ENCODE measurements at places on chromosomes 1 and 21.

GRCh38 chr1:109268431-109269211 is 14.3 kb downstream of the PSRC1 start:
- DNase-seq, result peak; percentile 69

DNA sequence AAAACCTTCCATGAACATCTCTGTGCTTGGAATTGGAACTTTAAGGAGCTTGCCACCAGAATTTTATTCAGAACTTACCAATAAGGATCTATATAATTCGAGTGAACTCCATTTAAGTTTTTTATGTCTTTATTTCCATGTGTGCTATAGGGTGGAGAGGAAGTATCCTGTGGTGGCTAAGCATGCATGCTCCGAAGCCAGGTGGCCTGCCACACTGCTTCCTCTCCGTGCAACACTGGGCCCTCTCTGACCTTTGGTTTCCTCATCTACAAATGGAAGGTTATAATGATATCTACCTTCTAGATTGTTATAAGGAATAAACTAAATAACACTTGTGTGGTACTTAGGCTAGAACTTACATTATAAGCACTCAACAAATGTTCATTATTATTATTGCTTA is 382.1 kb downstream of the PTPRC start:
- no peak for DNase-seq

DNA sequence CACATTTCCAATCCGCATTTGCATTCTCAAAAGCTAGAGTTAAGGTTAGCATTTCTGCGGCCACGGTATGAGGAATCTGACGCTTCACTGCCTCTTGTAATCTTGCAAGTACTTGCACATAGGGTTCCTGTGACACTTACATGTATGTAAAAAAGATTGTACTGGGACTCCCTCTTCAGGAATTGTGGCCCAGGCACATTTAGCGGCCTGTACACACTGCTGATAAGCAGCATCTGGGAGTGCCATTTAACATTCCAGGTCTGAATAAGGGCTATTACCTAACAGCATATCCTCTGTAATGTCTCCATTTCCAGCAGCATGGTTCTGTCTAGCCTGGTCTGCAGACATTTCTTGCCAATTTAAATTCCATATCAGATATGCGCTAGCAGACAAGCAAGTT is 75.7 kb downstream of the AXDND1 start:
- no peak for DNase-seq

DNA sequence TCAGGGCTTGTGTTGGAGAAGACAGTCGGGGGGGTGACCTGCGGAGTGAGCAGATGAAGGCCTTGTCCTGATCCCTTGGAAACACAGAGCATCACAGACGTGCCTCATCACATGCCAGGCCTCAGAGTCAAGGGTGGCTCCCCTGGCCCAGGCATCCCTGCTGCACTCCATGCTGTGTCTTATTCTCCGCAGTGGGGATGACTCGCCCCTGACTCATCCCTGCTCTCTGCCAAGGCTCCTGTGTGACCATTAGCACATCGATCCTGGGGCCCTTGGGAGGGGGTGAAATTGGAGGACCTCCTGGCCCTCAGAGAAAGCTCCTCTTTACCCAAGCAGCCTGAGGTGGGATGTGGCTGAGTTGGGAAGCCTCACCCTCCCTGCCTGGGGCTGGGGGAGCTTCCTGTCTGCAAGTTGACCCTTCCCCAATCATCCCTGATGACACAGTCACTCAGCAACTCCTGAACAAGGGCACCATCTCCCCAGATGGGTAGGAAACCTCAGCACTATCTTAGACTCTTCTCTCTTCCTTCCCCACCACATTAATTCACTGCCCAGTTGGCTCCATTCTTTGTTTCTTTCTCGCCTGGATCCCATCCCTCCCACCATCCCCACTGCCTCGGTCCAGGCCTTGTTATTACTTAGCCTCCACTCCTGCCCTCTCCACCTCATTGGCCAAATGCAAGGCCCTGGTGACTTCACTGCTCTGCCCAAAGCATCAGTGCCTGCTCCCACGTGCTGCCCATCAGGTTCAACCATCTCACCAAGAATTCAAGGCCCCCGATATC is 74.6 kb downstream of the CAMK2N1 start:
- no peak for DNase-seq

GRCh38 chr1:15347182-15347581 is 62.5 kb upstream of the EFHD2 start:
- DNase-seq, result no peak

GRCh38 chr1:204041232-204041767 is 31.6 kb upstream of the SOX13 start:
- no peak for DNase-seq

DNA sequence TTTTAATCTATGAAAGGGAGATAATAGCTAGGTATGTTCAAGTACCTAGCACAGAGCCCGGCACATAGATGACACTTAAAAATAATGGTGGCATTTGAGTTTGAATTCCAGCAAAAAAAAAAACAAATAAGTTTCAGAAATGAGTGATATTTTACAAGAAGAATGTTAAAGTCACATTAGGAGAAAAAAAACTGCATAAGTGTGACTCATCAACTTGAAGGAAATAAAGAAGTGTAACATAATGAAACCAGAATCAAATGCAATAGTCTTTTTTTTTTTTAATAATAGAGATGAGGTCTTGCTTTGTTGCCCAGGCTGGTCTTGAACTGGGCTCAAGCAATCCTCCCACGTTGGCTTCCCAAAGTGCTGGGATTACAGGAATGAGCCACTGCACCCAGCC is 17.1 kb downstream of the DNASE2B start:
- DNase-seq, result no peak

DNA sequence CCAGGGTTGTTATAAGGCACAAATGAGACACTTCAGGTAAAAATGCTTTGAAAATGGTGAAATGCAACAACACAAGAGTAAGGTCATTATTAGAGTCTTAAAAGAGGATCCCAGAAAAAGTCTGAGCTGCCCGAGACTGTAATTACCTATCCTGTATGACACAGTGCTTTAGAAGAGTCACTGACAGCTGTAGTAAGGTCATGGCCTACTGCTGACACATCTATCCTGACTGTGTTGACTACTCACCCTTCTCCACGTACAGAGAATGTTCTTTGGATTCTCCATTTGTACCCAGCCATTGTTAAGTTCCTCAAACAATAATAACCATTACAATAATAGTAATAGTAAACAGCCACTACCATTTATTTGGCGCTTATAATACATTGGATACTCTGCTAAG is 104.4 kb downstream of the CACHD1 start:
- DNase-seq, result no peak

DNA sequence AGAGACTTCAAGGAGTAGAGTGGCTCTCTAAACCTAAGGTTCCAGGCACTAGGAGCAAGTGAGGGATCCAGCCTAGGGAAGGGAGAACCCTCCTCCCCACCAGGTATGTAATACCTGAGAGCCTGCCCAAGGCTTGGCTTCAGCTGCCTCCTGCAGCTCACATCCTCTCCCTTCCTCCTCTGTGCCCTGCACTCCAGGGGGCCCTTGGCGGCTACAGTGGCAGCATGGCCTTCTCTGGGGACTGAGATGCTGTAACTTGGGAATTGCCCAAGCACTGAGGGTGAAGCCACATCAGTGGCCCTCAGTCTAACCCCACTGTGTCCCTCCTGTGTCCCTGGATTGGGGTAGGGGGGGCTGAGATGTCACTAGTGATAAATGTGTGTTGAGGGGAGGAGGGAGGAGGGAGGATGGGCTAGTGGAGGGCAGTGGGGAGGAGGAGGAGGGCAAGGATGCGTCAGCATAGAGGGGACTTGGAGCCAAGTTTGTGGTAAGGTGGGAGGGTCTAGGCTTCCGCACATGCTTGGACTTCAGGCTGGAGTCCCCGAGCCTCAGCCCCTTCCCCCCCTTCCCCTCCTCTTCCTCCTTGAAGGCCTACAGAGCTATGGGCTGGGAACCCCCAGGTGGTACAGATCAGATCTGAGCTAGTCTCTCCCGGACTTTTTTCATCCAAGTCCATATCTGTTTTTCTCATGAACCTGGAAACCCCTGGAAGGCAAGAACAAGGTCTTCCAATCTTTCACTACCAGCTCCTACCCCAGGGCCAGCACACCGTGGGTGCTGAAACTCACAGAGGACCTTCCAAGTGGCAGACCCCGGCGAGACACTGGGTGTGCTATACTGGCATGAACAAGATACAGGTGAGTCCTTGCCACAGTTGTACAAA is 17.5 kb downstream of the COL9A2 start:
- no peak for DNase-seq

DNA sequence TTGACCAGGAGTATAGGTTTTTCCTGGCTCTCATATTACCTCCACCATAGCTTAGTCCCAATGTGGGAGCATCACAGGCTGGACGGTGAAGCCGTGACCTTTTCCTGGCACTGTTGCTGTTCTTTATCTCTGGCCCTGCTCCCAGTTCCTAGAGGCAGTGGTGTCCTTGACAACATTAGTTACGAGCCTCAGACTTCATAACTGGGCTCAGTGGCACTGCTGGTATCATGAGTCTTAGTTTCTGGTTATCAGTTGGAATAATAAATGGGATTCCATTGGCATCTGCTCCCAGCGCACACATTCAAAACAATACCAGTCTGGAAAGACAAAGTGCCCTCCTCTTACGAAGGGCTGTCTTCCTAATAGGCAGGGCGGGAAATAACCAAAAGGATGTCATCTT is 8.0 kb downstream of the RNPEP start:
- no peak for DNase-seq

DNA sequence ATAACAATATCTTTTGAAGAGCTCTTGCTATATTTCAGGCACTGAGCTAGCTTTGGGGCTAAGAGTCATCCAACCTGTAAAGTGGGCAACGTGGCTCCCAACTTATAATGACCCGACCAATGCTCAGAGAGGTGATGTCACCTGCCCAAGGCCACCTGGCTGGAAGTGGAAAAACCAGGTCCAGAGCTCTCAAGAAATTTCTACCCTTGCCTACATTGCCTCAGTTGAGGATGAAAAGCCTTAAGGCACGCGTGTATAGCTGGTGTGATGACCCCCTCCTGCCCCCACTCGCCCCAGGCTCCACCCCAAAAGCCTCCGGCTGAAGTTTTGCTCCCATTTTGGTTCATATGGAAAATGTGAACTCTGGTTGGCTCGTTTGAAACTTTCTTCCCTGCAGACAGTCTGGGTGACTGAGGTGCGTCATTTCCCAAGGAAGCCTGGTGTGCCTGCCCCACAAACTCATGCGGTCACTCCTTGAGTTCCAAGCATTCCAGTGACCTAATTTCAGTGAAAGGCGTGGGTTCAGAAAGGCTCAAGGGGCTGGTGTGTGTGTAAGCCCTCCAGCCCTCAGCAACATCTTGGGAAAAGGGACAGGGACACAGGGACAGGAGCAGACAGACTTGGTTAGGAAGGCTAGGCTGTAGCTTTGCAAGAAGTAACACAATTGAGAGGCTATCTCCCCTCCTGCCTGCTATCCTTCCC is 20.5 kb downstream of the HTR1D start:
- no peak for DNase-seq

- DNase-seq, result peak; percentile 70
These were observed 27.5 kb downstream of the OVGP1 start for GRCh38 chr1:111399792-111400610.

GRCh38 chr1:31774495-31774894 is 10.4 kb upstream of the ADGRB2 start:
- DNase-seq, result no peak

- DNase-seq, result no peak
These were observed 157.3 kb downstream of the KCNJ6 start for GRCh38 chr21:37758982-37759381.

GRCh38 chr1:22854688-22855565 is 117.7 kb downstream of the LACTBL1 start:
- DNase-seq, result no peak

DNA sequence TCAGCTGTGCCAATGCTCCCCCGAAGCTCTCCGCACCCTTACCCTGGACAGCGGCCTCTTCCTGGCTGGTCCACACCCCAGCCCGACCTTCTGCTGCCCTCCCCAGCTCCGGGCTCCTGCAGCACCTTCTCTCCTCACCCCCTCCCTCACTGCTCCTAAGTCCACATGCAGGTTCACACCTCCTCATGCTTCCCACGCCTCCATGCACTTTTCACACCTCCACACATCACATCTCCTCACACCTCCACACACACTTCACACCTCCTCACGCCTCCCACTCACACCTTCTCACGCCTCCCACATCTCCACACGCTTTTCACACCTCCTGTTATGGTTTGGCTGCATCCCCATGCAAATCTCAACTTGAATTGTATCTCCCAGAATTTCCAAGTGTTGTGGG is 18.9 kb downstream of the GPR137B start:
- no peak for DNase-seq

DNA sequence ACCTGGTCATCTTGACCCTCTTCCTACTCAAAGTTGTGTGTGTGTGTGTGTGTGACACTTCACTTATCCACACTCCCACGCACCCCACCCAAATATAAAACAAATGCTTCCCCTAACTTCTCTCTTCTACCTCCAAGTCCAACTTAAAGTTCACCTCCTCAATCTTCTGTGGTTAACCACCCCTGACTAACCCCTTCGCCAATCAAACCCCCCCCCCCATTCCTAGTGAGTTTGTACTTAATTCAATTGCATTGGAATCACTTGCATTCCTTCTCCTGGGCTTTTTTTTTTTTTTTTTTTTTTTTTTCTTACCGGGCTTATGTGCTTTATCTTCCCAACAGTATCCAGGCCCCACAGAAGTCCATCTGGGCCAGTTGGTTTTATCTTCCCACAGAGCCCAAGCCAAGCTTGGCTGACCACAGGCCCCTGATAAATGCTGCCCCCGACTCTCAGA is 78.4 kb downstream of the CD58 start:
- no peak for DNase-seq

- no peak for DNase-seq
These were observed 7.2 kb downstream of the DPYD start for GRCh38 chr1:97913506-97914139.

DNA sequence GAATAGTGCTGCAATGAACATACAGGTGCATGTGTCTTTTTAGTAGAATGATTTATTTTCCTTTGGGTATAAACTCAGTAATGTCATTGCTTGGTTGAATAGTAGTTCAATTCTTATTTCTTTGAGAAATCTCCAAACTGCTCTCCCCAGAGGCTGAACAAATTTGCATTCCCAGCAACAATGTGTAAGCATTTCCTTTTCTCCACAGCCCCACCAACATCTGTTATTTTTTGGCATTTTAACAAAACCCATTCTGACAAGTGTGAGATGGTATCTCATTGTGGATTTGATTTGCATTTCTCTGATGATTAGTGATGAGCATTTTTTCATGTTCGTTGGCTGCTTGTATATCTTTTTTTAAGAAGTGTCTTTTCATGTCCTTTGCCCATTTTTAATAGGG is 21.9 kb upstream of the EEIG2 start:
- no peak for DNase-seq

DNA sequence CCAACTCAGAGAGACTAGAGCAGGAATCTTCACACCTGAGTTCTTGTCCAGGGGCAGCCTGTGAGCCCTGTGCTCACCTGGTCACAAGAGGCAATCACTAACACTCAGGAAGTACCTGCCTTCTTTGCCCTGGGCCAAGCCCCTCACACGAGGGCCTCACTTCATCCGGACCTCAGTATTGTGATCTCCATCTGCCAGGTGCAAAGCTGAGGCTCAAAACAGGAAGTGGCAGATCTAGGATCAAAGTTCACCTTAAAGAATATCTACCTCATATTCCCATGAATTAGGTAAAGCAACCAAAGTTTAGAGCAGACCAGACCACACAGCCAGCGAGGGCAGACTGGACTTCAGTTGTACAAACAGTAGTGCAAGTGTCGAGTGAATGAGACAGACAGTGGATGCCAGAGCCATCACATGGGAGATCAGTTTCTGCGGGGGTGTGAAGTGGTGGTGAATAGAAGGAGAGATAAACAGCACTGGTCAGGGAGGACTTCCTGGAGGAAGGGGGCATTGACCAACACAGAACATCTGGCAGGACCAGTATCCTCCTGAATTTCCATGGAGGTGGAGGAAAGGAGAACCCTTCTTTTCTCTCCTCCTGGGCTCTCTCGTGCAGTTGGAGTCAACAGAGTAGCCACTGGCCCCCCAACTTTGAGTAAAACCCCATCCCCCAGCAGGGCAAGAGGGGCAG is 116.6 kb upstream of the ZBTB40 start:
- DNase-seq, result no peak

Measured in pons (tissue), 1 donor.